GM12878 (cell line): ENCODE measurements at places on chromosomes 7 and 10.
A peak's percentile ranks its signal among the peaks of the same experiment; 100 is the strongest.

- H3K4me3 ChIP-seq = no peak overlapping the region
- H3K4me1 ChIP-seq = no peaks in the 10 kb centered on the region
- H3K27ac ChIP-seq = no peak overlapping the region
- no peaks in the 10 kb centered on the region; the same call in 1 of the 2 replicates for H3K27me3 ChIP-seq
- no peak for DNase-seq
Measured at GRCh38 chr7:26420422-26421019, 128.9 kb downstream of the SNX10 start.

- no peak overlapping the region for H3K27ac ChIP-seq
- H3K4me3 ChIP-seq = no peak overlapping the region
- H3K36me3 ChIP-seq = no peaks in the 10 kb centered on the region
- no peaks in the 10 kb centered on the region for H3K4me1 ChIP-seq
Measured at GRCh38 chr10:43355749-43356371, 15.6 kb upstream of the FXYD4 start.

- H3K36me3 ChIP-seq = peaks cover 11% of the 10 kb centered on the region; the same call in 1 of the 2 replicates
- no peak overlapping the region for H3K27ac ChIP-seq
- H3K4me1 ChIP-seq = no peaks in the 10 kb centered on the region
Measured at GRCh38 chr7:74404741-74405140, 49.0 kb upstream of the GTF2IRD1 start.

DNA sequence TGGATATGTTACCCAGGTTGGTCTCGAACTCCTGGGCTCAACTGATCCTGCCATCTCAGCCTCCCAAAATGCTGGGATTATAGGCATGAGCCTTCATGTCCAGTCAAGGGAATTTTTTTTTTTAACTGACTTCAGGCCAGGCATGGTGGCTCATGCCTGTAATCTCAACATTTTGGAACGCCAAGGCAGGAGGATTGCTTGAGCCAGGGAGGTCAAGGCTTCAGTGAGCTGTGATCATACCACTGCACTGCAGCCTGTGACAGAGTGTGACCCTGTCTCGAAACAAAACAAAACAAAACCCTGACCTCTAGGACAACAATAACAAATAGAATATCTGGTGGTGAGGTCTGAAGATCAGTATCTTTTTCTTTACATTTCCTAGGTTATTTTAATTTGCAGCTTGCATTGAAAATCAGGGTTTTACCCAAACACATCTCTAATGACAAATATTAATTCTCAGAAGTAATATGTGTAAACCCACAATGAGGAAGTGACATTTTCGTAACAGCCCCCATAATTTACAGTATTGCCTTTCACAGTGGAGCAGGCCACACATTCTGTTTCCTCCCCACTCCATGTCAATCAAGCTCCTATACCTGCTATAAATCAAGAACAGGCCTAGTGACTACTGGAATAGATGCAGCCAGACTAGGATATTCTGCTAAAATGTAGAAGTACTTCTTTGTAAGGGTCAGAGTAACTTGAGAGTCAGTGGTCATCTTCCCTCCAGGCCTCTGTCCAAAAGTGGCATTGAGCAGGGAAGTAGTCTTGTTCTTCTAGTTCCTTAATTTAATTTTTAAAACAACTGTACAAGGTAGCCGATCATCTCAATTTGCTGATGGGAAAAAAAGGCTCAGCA is 43.3 kb upstream of the ECHDC3 start:
- peak; percentile 77 for DNase-seq
- H3K36me3 ChIP-seq = no peaks in the 10 kb centered on the region
- no peak overlapping the region for H3K4me3 ChIP-seq
- H3K27me3 ChIP-seq = no peaks in the 10 kb centered on the region

DNA sequence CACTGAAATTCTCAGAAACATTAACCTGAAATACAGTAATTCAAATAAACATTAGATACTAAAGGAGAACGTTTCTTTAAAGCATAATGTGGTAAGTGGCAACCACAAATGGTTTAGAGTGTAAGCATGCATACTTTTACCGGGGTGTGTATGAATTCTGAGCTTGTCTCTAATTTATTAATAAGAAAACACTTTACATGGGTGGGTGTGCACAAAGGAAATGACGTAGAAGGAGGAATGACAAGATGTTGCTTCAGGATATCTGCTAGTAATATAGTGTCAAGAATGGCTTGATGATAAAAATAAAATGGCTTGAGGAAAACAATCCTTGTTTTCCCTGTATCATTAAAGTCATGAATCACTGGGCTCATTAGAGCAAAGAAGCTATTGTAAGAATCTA is 92.5 kb downstream of the ARL4A start:
- no peak for DNase-seq
- no peak overlapping the region for H3K4me3 ChIP-seq
- no peaks in the 10 kb centered on the region for H3K27me3 ChIP-seq
- no peaks in the 10 kb centered on the region for H3K36me3 ChIP-seq

DNA sequence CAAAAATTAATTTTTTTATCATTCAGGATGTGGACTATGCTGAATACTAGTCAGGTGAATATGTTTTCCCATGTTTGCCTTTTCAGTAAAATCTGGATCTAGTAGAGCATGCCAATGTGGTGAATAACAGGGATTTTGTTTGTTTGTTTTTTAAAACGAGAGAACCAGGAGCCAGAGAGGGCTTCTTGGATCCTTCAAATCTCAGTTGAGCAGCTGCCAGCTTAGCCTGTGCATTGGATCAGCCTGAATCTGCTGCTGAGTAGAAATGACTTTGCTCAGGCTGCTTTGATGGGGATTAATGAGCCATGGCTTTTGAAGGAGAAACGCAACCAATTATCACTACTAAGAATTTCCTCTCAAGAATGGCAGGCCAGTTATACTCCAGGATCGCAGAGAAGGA is 493.8 kb downstream of the ARL4A start:
- H3K27me3 ChIP-seq = no peaks in the 10 kb centered on the region
- no peak overlapping the region for H3K27ac ChIP-seq
- H3K4me1 ChIP-seq = no peaks in the 10 kb centered on the region

- H3K36me3 ChIP-seq = no peaks in the 10 kb centered on the region
- no peaks in the 10 kb centered on the region for H3K27me3 ChIP-seq
- no peak overlapping the region for H3K4me3 ChIP-seq
- H3K4me1 ChIP-seq = no peaks in the 10 kb centered on the region
Measured at GRCh38 chr7:9507290-9507689, 1073.9 kb downstream of the NXPH1 start.

DNA sequence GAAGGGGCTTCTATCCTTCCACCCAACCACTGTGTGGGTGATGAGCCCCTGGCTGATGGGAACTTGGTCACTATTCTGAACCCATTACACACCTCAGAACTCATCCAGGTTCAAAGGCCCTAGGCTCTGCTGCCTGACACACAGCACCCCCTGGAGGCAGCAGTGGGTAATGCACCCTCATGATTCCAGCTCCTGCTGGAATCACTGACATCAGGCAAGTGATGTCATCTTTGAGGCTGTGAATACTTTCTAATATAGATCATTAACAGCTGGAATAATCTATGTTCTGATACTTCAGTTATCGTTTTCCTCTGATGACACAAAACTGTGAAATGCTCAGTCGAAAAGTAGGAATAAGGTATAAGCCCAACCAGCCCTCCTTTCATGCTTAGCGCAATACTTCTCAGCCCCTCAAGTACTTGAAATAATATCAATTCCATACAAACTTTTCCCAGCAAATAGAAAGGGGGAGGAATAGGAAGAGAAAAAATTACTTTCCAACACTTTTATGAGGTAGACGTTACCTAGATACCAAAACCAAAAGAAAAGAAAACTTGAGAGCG is 7.5 kb upstream of the RBP3 start:
- no peak overlapping the region for H3K27ac ChIP-seq
- no peaks in the 10 kb centered on the region for H3K4me1 ChIP-seq
- H3K27me3 ChIP-seq = no peaks in the 10 kb centered on the region; the same call in 1 of the 2 replicates

DNA sequence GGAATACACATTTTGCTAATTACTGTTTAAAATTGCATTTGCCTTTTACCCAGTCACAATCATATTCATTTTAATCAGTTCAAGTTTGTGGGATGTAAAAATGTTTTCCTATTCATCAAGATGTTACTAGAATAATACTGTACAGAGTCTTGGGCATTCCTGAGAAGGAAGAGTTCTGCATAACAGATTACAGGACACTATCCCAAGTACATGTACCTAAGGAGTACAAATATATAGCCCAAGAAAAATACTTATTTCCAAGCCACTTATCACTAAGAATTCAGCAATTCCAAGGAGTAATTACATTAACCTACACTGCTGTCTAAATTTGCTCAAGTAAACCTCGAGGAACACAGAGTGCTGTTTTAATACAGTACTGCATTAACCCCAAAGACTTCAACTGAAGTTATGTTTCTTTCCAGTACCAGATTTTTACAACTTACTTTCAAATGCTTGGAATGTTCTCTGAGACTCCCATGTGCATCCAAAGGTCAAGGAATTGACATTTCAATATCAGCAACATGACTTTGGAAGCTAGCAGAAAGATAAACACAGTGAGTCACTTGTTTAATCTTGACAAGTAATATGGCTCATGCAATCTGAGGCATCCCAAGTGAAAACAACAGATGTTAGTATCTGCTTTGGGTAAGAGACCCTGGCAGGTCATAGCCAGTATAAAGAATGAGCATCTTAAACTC is 125.4 kb upstream of the BET1 start:
- H3K4me1 ChIP-seq = no peaks in the 10 kb centered on the region
- H3K27ac ChIP-seq = no peak overlapping the region
- no peaks in the 10 kb centered on the region for H3K27me3 ChIP-seq

GRCh38 chr7:108611268-108611667 is 41.6 kb downstream of the DNAJB9 start:
- no peak overlapping the region for H3K4me3 ChIP-seq
- H3K36me3 ChIP-seq = no peaks in the 10 kb centered on the region
- H3K27ac ChIP-seq = no peak overlapping the region
- H3K4me1 ChIP-seq = no peaks in the 10 kb centered on the region
- no peak for DNase-seq

DNA sequence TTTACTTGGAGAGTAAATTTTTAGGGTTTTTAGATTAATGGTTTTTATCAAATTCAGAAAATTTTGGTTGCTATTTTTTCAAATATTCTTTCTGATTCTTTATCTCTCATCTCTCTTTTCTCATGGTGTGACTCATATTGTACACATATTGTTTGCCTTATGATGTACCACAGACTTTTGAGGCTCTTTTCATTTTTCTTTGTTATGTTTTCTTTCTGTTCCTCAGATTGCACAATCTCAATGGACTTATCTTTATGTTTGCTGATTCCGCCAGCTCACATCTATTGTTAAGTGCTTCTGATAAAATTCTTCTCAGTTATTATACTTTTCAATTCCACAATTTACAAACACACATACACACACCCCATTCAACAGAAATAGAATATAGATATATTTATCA is 168.2 kb upstream of the IGFBP3 start:
- H3K4me1 ChIP-seq = no peaks in the 10 kb centered on the region
- DNase-seq = no peak
- no peak overlapping the region for H3K4me3 ChIP-seq
- H3K36me3 ChIP-seq = no peaks in the 10 kb centered on the region
- no peaks in the 10 kb centered on the region for H3K27me3 ChIP-seq

DNA sequence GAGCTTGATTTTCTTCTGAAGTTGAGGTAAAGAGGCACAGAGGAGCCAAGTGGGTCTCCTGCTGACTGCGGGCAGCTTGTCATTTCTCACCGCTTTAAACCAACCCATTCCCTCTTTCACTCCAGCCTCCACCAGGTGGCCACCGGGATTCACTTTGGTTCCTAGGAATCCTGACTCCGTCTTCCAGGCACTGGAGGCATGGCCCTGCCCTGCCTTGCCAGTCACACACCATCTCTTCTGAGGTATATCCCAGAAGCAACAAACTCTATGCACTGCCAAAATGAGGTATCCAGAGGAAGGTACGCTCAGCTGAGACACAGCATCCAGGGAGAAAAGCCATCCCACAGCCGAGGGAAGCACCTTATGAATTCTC is 280.8 kb downstream of the TNS3 start:
- no peaks in the 10 kb centered on the region for H3K4me1 ChIP-seq
- H3K27ac ChIP-seq = no peak overlapping the region
- H3K27me3 ChIP-seq = no peaks in the 10 kb centered on the region
- H3K4me3 ChIP-seq = no peak overlapping the region
- DNase-seq = no peak

- H3K36me3 ChIP-seq = no peaks in the 10 kb centered on the region
- H3K27ac ChIP-seq = no peak overlapping the region
- H3K27me3 ChIP-seq = peaks cover 1% of the 10 kb centered on the region; the same call in 1 of the 2 replicates
Measured at GRCh38 chr10:79004311-79004710, 64.5 kb upstream of the ZMIZ1 start.

GRCh38 chr7:42091461-42092291 is 145.3 kb downstream of the GLI3 start:
- H3K4me3 ChIP-seq = no peak overlapping the region
- DNase-seq = no peak
- H3K4me1 ChIP-seq = no peaks in the 10 kb centered on the region
- H3K36me3 ChIP-seq = no peaks in the 10 kb centered on the region
- no peak overlapping the region for H3K27ac ChIP-seq
- no peaks in the 10 kb centered on the region; the same call in 1 of the 2 replicates for H3K27me3 ChIP-seq

GRCh38 chr10:60495338-60496055 is 105.8 kb upstream of the ANK3 start:
- no peak overlapping the region for H3K27ac ChIP-seq
- no peaks in the 10 kb centered on the region for H3K27me3 ChIP-seq
- no peak for DNase-seq
- no peaks in the 10 kb centered on the region for H3K36me3 ChIP-seq
- H3K4me1 ChIP-seq = no peaks in the 10 kb centered on the region

DNA sequence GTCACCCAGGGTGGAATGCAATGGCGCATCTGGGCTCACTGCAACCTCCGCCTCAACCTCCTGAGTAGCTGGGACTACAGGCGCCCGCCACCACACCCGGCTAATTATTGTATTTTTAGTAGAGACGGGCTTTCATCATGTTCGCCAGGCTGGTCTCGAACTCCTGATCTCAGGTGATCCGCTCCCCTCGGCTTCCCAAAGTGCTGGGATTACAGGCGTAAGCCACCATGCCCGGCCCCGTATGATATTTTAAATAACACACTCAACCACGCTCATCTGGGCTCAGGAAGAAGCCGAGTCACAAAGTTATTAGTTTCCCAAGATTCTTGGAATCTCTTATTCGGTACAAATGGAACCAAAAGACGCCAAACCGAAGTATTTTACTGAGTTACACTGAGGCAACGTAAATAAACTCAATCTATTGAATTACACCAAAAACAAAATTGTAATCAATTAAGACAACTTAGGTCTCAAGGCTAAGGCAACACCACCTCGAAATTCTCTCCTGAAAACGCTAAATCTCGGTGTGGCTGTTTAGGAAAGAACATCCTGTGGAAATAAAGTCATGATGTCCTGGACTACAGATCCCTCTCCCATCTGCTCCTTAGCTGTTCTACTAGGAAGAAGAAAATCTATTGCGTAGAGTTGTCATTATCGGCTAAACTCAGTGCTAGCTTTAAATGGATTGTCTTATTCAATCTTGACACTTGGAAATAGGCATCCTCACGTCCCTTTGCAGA is 910 bp downstream of the ARHGAP19 start:
- no peaks in the 10 kb centered on the region; the same call in 1 of the 2 replicates for H3K4me1 ChIP-seq
- no peak for DNase-seq

GRCh38 chr10:130751106-130751840 is 560.2 kb downstream of the TCERG1L start:
- no peak overlapping the region for H3K27ac ChIP-seq
- H3K27me3 ChIP-seq = no peaks in the 10 kb centered on the region
- no peaks in the 10 kb centered on the region for H3K4me1 ChIP-seq

- H3K27ac ChIP-seq = peak overlapping the region; percentile 85
- peaks cover 30% of the 10 kb centered on the region for H3K4me1 ChIP-seq
- no peaks in the 10 kb centered on the region for H3K27me3 ChIP-seq
Measured at GRCh38 chr7:99375070-99375807, 709 bp downstream of the ARPC1B start.
